Panc1 (cell line): ENCODE measurements at places on chromosomes 13 and 19. TPM values are rescaled to one million over a fixed set of nuclear protein-coding genes. Genes with fewer than 3 reads are reported as not detected.

ZNF234 gene
- 6.4 TPM for total RNA-seq

QPCTL gene
- total RNA-seq, result 19.4 TPM

C1QTNF9 gene
- total RNA-seq, result not detected

EBI3 gene
- total RNA-seq, result 3.0 TPM

DNA sequence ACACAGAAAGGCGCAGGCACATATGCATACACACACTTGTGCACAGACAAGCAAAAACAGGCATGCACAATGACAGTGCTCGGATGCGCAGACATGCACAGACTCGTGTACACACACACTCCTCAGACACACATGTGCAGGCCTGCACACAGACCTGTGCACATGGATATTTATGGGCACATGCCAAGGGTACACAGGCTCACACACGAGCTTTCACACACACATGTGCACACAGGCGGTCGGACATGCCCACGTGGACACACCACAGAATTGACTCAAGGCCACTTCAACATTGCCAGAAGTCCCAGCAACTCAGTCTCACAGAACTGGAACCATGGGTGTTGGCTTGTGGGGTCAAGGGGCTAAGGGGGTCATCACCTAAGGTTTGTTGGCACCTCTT is 206.8 kb downstream of the URI1 start:
- no peak overlapping the region for H3K4me3 ChIP-seq
- no peaks in the 10 kb centered on the region for H3K4me1 ChIP-seq
- H3K27ac ChIP-seq, result no peak overlapping the region
- DNase-seq, result no peak

GRCh38 chr19:52689843-52690368 is 44.9 kb downstream of the ZNF611 start:
- H3K27ac ChIP-seq, result peak overlapping the region; percentile 93
- no peak for DNase-seq
- no peaks in the 10 kb centered on the region for H3K27me3 ChIP-seq
- peak overlapping the region; percentile 83 for H3K4me3 ChIP-seq

GRCh38 chr19:22286151-22286810 is at the start of gene ZNF729:
Gene ZNF729, plus strand, starts transcription at chr19:22286441. Its CDS starts 85 bp downstream, at chr19:22286526.
- no peaks in the 10 kb centered on the region for H3K4me1 ChIP-seq
- H3K27ac ChIP-seq, result no peak within 1 kb of the TSS
- H3K27me3 ChIP-seq, result no peaks in the 10 kb centered on the region
- no peaks in the 10 kb centered on the region for H3K36me3 ChIP-seq
- no peak for DNase-seq

- 0 out of 2 replicates have a peak, but pooled peaks cover 5% of the 10 kb centered on the region for H3K4me1 ChIP-seq
- no peaks in the 10 kb centered on the region for H3K27me3 ChIP-seq
- no peak overlapping the region for H3K27ac ChIP-seq
- DNase-seq, result no peak
Observed at GRCh38 chr13:106375085-106375484, 160.4 kb downstream of the EFNB2 start.

DNA sequence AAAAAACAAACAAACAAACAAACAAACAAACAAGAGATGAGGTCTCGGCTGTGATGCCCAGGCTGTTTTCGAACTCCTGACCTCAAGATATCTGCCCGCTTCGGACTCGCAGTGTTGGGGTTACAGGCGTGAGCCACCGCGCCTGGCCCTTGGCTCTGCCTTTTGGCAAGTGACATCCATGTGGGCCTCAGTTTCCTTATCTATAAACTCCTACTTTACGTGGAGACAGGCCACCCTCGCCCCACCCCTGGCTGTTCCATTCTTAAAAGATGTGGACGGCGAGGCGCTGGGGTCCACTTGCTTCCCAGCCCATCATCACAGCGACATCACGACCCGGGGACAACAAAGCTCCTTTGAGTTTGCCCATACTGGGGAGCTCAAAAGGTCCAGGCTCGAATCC is 1.7 kb downstream of the TSSK6 start:
- no peak overlapping the region for H3K27ac ChIP-seq
- H3K4me3 ChIP-seq, result no peak overlapping the region
- no peaks in the 10 kb centered on the region for H3K36me3 ChIP-seq
- no peaks in the 10 kb centered on the region for H3K4me1 ChIP-seq
- no peaks in the 10 kb centered on the region for H3K27me3 ChIP-seq

GRCh38 chr19:44807162-44807561 is 1.7 kb upstream of the BCAM start:
- H3K27me3 ChIP-seq, result no peaks in the 10 kb centered on the region
- H3K4me1 ChIP-seq, result peaks cover 13% of the 10 kb centered on the region
- DNase-seq, result no peak

GRCh38 chr13:113164492-113164891 is 6.0 kb downstream of the PROZ start:
- H3K4me3 ChIP-seq, result no peak overlapping the region

DNA sequence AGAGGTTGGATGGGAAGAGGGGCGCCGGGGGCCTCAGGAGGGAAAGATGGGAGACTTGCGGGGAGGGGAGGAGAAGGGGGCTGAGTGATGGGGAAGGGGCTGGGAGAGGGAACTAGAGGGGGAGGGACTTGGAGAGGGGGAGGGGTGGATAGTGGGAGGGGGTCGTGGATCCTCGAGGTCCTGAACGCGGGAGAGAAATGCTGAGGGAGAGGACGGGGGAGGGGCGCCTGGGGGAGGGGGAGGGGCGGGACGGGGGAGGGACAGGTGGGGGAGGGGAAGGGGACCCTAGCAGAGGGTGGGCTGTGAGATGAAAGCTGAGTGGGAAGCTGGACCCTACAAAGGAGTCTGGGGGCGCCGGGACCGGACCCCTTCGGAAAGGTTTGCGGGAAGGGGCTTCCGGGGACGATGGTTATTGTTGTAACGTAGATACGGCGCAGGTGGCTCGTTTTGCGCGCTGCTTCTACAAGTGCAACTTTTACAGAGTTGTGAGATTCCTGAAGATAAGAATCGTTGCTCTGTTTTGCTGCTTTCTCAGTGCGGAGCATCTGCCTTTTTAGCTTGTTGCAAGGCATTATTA is 418 bp downstream of the ZNF444 start:
- H3K36me3 ChIP-seq, result no peaks in the 10 kb centered on the region
- no peaks in the 10 kb centered on the region for H3K27me3 ChIP-seq
- H3K4me3 ChIP-seq, result peak overlapping the region; percentile 61
- no peak for DNase-seq

- no peak for DNase-seq
- no peaks in the 10 kb centered on the region for H3K4me1 ChIP-seq
- H3K4me3 ChIP-seq, result no peak overlapping the region
Observed at GRCh38 chr19:32124585-32124984, 220.8 kb upstream of the ZNF507 start.

- no peaks in the 10 kb centered on the region; the same call in 1 of the 2 replicates for H3K36me3 ChIP-seq
- no peak overlapping the region for H3K27ac ChIP-seq
- no peak for DNase-seq
- H3K27me3 ChIP-seq, result no peaks in the 10 kb centered on the region
Observed at GRCh38 chr19:2733930-2734588, 5.8 kb downstream of the SLC39A3 start.

DNA sequence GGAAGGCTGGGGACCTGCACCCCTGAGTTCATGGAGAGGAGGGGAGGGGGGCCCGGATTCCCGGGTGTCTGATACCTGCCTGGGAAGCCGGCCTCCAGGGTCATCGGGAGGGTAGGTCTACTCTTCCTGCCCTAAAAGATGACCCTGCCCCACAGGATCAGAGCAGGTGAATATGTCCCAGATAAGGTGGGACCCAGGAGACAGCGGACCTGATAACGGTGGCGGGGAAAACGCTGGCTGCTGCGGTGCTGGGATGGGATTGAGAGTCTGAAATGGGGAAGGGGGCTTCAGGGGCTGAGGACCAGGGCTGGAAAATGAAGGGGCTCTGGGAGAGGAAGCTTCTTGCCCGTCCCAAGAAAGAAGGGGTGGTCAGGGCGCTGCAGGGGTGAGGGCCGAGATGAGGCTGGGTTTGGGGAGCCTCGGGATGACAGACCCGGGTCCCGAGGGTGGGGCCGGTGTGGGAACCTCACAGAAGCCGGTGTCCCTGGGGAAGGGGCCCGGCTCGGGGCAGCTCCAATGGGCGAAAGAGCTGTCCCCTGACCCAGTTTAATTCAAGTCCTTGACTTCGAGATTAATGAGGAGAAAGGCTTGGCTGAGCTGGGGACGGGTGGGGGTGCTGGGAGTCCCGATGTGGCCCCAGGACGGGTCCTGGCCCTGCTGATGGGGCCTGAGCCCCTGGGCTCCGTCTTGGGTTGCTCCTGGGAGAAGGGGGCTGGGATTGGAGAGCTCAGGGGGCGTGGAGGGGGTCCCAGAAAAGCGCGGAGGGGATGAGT is 823 bp downstream of the TTYH1 start:
- H3K27me3 ChIP-seq, result 0 out of 2 replicates have a peak, but pooled peaks cover 2% of the 10 kb centered on the region
- H3K27ac ChIP-seq, result no peak overlapping the region
- H3K36me3 ChIP-seq, result no peaks in the 10 kb centered on the region

DNA sequence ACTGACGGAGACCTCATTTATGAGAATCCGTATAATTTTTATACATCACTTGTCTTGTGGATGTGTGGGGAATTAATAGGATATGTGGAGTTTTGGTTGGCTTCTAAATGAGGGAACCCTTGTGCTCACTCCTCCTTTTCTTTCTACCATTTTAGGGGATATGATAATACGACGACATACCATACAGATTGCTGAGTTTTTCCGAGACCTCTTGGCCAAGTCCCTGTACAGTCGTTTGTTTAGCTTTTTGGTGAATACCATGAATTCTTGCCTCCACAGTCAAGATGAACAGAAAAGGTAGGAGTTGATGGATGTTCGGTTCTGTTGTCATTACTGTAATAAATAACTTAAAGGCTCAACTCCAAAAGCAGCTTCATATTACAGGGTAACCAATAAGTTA is 335.2 kb downstream of the MYO16 start:
- no peak overlapping the region for H3K4me3 ChIP-seq
- DNase-seq, result no peak
- no peaks in the 10 kb centered on the region for H3K27me3 ChIP-seq

- H3K27me3 ChIP-seq, result no peaks in the 10 kb centered on the region
- no peaks in the 10 kb centered on the region for H3K36me3 ChIP-seq
- H3K4me3 ChIP-seq, result no peak overlapping the region
- DNase-seq, result no peak
- H3K27ac ChIP-seq, result no peak overlapping the region
- no peaks in the 10 kb centered on the region for H3K4me1 ChIP-seq
Observed at GRCh38 chr19:13314761-13315160, 164.6 kb downstream of the IER2 start.
